ENCODE measurements at places on chromosomes 16 and 17.

DNA sequence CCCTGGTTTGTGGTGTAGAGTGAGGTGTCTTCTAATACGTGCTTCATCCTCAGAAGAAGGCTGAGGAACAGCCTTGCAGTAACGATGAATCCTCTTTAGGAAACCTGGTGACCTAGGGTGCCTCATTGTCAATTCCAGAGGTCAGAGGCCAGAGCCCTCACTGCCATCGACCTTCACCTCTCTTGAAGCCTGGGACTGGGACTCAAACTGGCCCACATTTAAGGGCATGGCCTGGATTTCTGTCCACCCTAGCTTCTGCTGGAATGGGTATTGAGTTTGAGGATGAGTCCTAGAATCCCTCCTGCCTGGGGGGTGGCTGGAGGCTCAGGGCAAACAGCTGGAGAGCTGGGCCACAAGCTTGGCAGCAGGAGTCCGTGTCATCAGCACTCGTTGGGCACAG lies 38.6 kb downstream of the ELAC2 start:
- DNase-seq, result no peak

GRCh38 chr16:50683689-50684374 lies 2.7 kb upstream of the SNX20 start:
- DNase-seq, result no peak

DNA sequence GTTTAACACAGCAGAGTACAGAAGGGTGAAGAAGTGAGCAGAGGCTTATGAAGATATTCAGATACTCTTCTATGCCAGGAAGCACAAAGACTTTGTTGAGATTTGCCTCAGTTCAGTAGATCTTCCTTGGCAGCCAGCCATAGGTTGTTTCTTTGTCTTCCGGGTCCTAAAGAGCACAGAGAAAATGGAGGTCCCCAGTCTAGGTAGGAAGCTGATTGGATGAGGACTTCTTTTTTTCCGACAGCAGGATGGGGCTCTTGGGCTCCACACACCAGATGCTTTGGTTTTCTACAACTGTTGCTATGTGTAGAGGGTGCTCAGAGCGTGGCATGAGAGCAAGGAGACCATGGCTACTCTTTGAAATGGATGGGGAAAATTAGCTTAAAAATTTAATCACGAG lies 8.3 kb upstream of the CDC6 start:
- no peak for DNase-seq

DNA sequence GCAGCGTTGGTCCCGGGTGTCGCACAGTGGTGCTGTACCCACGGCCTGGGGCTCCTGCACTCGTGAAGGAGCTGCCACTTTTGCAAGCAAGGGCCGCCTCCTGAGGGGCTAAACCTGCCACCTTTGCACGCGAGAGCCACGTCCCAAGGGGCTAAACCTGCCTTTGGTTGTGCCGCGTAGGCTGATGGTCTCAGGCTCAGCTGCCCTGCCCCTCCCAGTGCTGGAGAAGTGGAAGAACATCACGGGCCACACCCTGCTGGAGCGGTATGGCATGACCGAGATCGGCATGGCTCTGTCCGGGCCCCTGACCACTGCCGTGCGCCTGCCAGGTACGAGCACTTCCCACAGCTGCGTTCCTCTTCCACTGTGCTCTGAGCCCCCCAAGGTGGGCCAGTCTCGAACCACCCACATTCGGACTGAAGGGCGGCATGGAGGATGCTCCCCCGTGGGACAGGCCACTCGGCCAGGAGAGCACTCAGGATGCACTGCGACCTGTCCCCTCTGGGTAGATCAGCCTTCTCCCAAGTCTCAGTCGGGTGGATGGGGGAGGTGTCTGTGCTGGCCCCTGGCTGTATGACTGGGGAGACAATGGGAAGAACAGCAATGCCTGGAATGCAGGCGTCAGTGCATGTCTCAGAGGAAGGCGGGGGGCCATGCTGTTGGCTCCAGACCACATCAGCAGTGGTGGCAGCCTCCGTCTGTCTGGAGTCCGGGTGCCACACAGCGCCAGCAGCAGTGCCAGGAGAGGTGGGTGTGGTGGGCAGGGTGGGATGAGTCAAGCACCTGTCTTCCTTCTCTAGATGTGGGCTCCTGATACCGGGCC lies 20.7 kb downstream of the ACSF3 start:
- no peak for DNase-seq

GRCh38 chr16:85991856-85992255 lies 92.9 kb downstream of the IRF8 start:
- no peak for DNase-seq

- DNase-seq, result no peak
These were observed 1.7 kb upstream of the APPBP2 start for GRCh38 chr17:60527701-60528100.

All from pulmonary artery endothelial cell (primary cell).